ENCODE measurements at places on chromosomes 2 and 18.

DNA sequence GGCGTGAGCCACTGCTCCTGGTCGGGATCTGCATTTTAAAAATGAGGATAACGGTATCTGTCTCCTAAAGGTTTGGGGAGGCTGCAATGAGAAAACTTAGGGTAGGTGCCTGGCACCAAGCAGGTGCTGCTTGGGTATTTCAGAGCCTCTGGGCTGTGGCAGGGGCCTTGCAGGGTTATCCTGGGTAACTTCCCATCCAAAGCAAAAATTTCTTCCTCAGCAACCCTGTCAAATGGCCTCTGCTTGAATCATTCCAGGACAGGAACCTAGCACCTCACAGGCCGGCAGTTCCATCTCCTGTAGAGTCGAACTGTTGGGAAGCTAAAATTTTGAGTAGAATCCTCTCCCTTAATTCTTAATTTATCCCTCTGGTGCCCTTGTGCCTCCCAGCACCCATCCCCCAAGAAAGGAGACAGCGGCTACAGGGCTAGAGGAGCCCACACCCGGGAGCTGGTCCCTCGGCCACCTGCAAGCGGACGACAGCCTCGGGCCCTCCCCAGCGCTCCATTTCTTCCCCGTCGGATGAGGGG lies 868 bp downstream of the CGREF1 start:
- DNase-seq, result no peak

- no peak for DNase-seq
Observed at GRCh38 chr2:113219889-113220641, 46.3 kb downstream of the PSD4 start.

DNA sequence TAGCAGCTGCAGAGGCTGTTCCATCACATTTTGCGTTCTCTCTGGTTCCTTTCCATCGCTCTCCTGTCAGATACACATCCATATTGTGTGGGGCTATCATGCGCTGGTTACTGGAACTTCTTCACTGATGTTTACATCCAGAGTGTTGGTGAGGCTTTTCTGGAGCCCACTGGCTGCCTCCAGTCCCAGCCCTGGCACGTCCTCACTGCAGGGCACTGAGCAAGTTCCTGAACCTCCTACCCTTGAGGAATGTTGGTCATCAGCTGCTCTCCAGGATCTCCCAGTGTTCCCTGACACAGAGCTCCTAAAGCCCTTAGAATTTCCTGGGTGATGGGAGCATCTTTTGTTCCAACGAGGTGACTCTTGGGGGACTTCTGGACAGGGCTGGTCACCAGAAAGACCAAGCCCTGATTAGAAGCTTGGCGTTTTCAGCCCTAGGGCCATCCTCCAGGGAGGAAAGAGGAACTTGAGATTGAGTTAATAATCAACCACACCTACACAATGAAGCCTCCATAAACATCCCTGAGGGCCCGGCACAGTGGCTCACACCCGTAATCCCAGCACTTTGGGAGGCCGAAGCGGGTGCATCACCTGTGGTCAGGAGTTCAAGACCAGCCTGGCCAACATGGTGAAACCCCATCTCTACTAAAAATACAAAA lies 81.3 kb downstream of the TFCP2L1 start:
- DNase-seq, result no peak

DNA sequence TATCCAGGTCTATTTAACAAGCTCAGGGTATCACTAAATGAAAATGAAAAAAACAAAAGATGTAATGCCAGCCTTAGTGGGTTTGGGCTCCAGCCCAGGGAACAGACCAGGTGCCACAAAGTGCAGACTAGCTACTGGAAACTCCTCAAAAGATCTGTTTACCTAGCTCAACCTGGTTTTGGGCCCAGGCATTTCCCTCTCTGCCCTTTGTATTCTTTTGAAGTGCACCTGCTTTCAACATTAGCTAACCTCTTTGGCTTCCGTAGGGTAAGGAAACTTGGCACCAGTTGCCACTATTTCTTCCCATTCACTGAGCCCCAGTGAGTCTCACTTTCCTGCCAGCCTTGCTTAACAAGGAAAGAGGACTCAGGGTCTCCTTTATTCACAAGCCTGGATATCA lies 123.6 kb upstream of the CDCA7 start:
- DNase-seq, result no peak

- DNase-seq, result no peak
Observed at GRCh38 chr2:233571001-233571400, 4.4 kb upstream of the USP40 start.

- DNase-seq, result no peak
Observed at GRCh38 chr2:1676913-1677820, 67.1 kb downstream of the PXDN start.

GRCh38 chr2:221741496-221742211 lies 169.6 kb upstream of the EPHA4 start:
- no peak for DNase-seq
